ENCODE measurements at places on chromosomes 11 and 22.

DNA sequence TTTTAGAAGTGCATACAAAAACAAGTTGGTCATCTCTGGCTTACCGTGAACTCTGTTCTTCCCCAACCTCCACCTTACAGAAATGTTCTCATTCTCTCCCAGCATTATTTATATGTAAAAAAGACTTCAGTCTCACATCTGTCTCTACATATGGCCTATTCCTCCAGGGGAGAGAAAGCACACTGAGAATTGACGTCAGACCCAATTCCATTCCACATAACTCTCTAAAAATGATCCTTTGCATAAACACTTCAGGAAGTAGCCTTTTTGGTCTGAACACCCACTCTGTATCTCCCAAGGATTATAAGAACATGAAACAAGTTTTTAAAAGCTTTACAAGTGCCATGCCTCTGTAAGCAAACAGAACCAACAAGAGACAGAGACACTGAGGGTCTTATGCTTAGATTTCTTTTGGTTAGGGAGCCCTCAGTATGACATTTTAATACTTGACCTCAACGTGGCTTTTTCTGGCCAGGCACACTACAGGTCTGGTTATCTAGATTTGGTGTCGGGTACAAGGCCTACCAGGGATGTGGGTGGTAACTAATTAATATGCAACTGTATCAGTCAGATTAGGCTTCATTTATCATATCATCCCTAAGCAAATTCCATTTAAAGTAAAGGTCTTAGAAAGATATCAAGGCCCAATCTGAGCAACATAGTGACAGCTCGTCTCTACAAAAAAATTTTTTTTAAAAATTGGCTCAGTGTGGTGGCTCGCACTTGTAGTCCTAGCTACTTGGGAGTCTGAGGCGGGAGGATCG, 48.5 kb upstream of the PPP2R1B start:
- peak; percentile 74 for DNase-seq

GRCh38 chr22:23196165-23196564, 15.9 kb downstream of the BCR start:
- DNase-seq = no peak

- DNase-seq = no peak
Observed at GRCh38 chr11:27995083-27995482, 112.9 kb downstream of the KIF18A start.

DNA sequence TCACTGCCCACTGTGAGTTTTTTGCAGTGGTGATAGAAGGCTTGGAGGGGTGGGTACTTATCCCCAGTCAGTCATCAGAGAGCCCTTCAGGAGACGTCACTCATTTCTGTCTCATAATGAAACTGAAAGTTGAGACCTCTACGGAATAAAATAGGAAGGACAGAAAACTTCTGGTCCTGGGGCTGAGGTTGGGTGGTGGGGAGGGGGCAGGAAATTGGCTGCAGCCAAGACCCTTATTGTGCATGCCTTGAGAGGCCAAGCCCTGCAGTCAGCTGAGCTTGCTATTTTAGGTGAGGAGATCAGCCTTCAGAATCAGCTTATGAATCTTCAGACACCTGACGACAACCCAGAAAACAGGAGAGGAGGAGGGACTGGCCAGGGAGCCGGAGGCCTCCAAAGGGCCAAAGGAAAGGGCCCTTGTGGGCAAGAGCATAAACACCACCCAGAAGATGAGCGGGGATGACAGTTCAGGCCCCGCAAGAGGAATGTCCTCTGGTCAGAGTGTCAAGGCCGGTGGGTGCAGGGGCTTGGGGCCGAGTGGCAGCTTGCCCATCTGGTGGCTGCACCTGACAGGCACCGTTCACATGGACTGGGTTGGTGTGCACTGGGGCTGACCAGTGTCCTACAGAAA, 17.9 kb upstream of the ADA2 start:
- peak; percentile 28 for DNase-seq

- peak; percentile 42 for DNase-seq
Observed at GRCh38 chr11:4606231-4607015, 1.6 kb downstream of the TRIM68 start.

GRCh38 chr22:47750086-47750485, 987.6 kb downstream of the TBC1D22A start:
- no peak for DNase-seq

DNA sequence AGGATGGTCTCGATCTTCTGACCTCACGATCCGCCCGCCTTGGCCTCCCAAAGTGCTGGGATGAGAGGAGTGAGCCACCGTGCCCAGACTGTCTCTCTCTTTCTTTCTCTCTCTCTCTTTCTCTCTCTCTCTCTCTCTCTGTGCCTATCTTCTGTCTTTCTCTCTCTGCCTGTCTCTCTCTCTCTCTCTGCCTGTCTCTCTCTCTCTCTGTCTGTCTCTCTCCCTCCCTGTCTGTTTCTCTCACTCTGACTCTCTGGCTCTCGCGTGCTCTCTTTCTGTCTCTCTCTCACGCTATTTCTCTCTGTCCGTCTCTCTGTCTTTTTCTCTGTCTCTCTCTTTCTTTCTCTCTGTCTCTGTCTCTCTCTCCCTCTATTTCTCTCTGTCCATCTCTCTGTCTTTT, 3911.2 kb upstream of the OR11H1 start:
- DNase-seq = no peak

DNA sequence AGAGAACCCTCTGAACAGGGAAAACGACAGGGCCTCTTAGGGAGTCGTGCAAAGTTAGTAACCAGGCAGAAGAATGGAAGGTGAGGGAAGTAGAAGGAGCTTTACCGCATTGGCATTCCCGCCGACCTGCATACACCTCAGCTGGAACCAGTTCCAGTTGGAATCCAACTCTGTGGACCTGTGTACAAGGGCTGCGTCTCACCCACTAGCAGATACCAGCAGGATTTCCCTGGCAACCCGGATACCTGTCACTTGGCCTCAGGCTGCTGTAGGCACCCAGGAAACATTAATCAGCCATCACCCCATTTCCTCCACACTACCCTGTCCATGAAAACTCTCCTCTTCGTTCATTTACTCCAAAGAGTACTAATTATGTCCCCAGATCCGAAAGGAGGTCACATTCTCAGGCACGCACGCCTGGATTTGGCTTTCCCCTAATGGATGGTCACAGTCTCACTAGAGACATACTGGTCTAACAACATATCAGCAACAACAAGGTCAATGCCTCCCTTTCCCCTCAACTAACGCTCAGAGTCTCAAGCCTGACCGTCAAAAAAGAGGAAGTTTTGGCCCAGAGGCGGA, 842 bp downstream of the ARFGAP2 start:
- peak; percentile 87 for DNase-seq

- no peak for DNase-seq
Observed at GRCh38 chr11:10648871-10649270, 44.7 kb downstream of the IRAG1 start.

- no peak for DNase-seq
Observed at GRCh38 chr11:46743693-46744339, 24.8 kb downstream of the F2 start.
